ENCODE measurements at places on chromosomes 4 and X.

- no peak for DNase-seq
Measured at GRCh38 chrX:37926700-37927099, 79.3 kb upstream of the DYNLT3 start.

GRCh38 chrX:80812176-80812575 is 2.5 kb upstream of the BRWD3 start:
- peak; percentile 8 for DNase-seq

- no peak for DNase-seq
Measured at GRCh38 chrX:56281789-56282188, 49.6 kb downstream of the KLF8 start.

GRCh38 chr4:26325191-26325590 is 4.4 kb downstream of the RBPJ start:
- no peak for DNase-seq

DNA sequence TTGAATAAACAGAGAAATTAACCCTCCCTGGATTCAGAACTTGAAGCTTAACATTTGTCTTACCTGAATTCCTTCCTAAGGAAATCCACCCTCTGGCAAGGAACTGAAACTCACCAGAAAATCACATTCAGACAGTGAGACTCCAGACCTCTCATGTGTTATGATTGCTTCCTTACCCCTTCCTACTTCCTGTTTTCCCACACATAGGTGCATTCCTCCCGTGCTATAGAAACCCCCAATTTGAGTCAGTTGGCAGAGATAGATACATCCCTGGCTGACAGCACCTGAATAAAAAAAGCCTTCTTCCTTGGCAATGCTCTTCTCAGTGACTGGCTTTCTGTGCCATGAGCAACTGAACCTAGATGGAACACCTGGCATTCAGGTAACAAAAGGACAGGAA is 157.0 kb upstream of the SMIM31 start:
- no peak for DNase-seq

GRCh38 chr4:8910100-8910821 is 38.6 kb upstream of the HMX1 start:
- no peak for DNase-seq

DNA sequence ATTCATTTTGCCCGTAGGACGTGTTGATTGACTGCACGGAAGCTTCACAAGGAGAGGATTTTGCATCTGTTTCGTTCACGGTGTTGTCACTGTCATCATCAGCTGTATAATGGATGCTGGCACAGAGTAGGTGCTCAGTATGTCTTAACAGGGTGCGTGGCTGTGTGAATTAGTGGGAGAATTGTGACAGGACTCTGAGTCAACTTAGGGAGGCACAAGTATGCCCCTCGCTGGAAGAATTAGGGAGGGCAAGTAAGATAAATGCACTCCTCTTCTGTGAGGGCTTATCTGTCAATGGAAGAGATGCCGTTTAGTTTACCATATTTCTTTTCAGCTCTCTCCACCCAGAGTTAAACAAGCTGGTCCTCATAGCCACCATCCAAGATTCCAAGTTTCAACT is 107.2 kb downstream of the TRIML1 start:
- no peak for DNase-seq

GRCh38 chr4:141912831-141913230 is 276.4 kb downstream of the IL15 start:
- DNase-seq, result no peak

DNA sequence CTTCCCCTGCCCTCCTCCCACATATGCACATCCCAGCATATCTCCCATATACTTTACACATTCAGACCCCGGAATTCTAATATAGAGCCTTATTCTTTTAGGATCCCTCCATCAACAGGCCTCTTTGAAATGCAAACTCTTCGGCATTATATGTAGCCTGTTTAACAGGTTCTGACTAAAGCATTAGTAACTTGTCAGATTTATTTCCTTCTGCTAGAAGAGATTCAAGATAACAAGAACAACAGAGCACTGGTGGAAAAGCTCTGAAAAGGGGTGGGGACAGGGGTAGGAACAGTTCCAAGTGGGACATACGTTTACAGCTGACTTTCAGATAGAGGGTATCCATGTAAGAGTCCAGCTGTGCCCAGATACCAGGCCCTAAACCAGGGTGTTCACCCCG is 31.7 kb upstream of the PRPS1 start:
- no peak for DNase-seq

Measured in activated CD4-positive, alpha-beta T cell treated with anti-CD3 and anti-CD28 coated beads for 1 hour (primary cell).